Suppressor macrophage treated with lipopolysaccharide for 4 hours (primary cell): ENCODE measurements at places on chromosomes 16 and 17.

- no peak for DNase-seq
Observed at GRCh38 chr16:51172368-51172767, 21.3 kb upstream of the SALL1 start.

DNA sequence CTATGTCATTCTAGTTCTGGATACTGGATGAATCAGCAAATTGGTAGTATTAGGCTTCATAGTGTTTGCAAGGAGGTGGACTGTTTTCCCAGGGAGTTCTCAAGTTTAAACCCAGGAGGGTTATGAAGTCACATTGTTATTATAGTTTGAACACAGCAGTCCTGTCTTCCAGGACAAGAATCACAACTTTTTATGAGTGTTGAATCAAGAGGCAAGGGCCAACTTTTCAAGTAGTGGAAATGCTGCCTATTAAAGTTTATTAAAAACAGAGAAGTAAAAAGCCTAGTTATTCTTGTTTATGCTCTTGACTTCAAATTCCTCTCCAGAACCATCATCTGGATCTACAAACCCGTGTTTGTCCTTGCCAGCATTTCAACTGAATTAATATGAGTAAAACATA, 86.3 kb upstream of the GOT2 start:
- DNase-seq = no peak

GRCh38 chr16:75377729-75378386, 55.4 kb downstream of the CFDP1 start:
- peak; percentile 90 for DNase-seq

GRCh38 chr17:78409191-78409928, 30.9 kb downstream of the PGS1 start:
- no peak for DNase-seq

GRCh38 chr17:61875804-61876203, 12.5 kb upstream of the BRIP1 start:
- no peak for DNase-seq

GRCh38 chr17:79263191-79263590, 188.6 kb downstream of the ENGASE start:
- no peak for DNase-seq

DNA sequence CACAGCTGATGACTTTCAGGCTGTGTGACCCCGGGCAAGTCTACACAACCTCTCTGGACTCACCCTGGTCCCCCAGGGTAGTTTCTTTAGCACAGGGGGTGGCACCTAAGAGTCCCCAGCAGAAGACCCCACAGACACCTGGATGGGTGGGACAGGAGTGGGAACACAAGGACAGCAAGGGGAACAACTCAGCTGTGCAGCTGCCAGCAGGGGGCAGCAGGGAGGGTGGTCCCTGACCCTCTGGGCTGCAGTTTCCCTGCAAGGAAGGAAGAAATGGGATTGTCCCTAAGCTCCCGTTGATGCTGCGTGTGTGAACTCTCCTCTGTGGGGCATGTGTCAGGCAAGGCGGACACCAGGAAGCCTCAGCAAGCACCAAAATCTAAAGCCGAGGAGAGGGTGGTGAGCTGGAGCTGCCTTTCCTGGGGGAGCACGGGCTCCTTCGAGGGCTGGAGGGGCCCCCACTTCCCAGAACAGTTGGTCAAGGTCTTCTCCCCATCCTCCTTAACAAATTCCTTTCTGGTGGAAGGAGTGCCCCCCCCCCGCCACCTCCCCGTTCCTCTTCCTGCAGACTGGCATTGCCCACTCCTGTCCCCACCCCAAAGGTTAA, 24.1 kb upstream of the CDH5 start:
- DNase-seq = peak; percentile 37

GRCh38 chr16:85995541-85996423, 96.8 kb downstream of the IRF8 start:
- DNase-seq = peak; percentile 78

DNA sequence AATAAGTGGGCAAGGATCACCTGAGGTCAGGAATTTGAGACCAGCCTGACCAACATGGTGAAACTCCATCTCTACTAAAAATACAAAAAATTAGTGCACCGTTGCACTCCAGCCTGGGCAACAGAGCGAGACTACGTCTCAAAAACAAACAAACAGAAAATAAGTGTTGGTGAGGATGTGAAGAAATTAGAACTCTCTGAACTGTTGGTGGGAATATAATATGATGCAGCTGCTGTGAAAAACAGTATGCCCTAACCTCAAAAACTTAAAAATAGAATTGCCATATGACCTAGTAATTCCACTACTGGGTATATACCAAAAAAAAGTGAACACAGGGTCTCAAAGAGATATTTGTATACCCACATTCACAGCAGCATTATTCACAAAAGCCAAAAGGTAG, 26.1 kb downstream of the GLG1 start:
- no peak for DNase-seq

GRCh38 chr16:27859020-27859419, 204.5 kb downstream of the GSG1L start:
- no peak for DNase-seq

- no peak for DNase-seq
Observed at GRCh38 chr16:80442779-80443178, 98.0 kb upstream of the DYNLRB2 start.

DNA sequence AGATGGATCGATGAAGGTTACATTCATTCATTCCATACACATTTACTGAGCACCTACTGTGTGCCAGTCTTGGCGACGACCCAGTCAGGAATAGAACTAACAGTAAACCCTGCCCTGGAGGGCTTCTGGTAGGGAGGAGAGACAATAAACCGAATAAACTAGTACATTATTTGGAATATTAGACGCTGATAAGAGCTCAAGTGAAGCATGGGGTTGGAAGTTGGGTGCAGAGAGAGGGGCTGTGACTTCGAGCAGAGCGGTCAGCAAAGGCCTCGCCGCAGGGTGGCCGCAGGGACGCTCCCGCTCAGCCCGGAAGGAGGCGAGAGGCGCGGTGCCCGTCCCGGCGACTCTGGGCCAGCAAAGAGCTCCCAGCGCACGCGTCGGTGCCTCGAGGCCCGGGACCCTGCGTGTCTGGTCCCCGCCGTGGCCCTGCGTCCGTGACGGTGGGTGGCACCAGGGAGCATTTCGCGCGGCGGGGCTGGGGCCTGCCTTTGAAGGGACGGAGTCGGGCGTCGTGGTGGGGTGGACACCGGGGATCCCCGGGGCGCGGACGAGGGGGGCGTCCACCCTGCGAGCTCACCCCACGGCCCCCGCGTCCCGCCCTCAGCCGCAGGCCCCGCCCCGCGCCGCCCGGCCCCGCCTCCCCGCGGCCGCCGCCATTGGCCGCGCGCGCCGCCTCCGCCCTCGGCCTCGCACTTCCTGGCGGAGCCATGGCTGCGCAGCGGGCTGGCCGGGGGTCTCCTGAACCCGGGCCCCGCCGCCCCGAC, at the start of gene KLHL36:
Gene KLHL36 (plus strand): TSS at position 684 of the 767 bp plus-strand sequence. CDS start 2,357 bp downstream, outside the sequence.
- DNase-seq = peak; percentile 69

GRCh38 chr17:74369221-74369620, 1.9 kb downstream of the GPR142 start:
- peak; percentile 69 for DNase-seq

GRCh38 chr17:63387656-63388340, 58.3 kb downstream of the CYB561 start:
- no peak for DNase-seq

- DNase-seq = no peak
Observed at GRCh38 chr17:73140566-73140965, 24.2 kb upstream of the SSTR2 start.

DNA sequence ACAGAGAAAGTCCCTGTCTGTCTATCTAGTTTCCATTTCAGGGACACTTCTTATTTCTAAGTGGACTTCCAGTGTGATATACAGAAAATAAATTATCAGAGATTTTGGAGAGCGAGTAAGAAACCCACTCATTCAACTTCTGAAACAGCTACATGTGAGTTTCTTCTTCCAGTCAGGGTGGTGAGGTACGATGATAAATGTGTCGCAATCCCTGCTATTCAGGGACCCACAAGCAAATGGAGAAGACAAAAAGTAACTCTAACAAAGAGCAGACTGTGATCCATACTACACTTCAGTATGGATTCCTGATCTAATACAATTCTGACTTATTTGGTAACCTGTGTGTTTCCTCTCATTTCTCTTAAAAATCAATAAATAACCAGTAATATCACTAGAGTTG, 16.8 kb downstream of the CNTNAP4 start:
- no peak for DNase-seq

- DNase-seq = peak; percentile 74
Observed at GRCh38 chr17:43766413-43767052, 7.9 kb upstream of the SOST start.

GRCh38 chr17:1447052-1447451, 9.0 kb downstream of the CRK start:
- no peak for DNase-seq

GRCh38 chr17:4822835-4823234, 10.3 kb upstream of the MINK1 start:
- DNase-seq = no peak

DNA sequence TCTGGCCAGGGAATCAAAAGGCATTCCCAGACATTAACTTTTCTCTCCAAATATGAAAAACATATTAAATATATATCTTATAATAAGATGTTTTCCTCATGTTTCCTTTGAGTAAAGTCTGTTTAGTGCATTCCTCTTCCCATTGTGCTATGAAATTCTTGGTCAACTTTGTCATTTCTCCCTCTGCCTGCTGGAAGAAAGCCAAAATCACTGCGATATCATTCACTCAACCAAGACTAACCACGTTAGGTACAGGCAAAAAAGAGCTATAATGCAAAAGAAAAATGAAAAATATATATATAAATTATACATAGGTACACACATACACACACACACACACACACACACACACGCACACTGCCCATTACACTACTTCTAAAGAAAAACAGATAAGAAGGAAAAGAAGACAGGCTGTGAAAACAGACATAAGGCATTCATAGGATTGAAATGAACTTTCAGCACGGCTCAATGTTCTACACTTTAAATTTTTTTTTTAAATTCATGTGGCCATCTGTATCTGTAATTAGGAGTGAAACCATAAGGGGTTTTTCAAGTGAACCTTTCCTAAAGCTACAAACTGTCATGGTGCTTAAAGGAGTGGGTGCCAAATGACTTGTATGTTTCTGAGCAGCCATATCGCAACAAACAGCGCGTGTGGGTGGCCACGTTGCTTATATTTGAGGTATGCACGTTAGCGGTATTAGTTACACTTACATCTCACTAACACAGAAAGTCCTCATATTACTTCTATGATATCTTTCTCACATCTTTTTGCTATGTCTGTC, 71.6 kb upstream of the PSMD7 start:
- no peak for DNase-seq

GRCh38 chr17:39062846-39063680, 88.4 kb downstream of the PLXDC1 start:
- no peak for DNase-seq

GRCh38 chr16:90072442-90073105, 4.6 kb downstream of the PRDM7 start:
- no peak for DNase-seq

DNA sequence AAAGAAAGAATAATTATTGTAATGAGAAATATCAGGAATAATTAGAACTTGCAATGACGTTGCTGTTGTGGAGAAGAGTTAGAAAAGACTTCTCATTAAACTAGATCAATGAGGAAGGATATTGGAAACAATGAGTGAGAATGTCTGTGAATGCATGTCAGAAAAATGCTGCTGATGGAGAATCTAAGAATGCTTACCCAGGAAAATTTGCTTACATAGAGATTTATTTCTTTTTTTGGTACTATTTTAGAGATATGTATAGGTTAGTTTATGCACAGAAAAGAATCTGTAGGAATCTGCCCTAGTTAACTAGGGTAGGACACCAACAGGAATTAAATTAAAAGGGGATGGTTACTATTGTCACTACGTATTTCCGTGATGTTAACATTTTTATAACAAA, 140.2 kb downstream of the USP31 start:
- no peak for DNase-seq

DNA sequence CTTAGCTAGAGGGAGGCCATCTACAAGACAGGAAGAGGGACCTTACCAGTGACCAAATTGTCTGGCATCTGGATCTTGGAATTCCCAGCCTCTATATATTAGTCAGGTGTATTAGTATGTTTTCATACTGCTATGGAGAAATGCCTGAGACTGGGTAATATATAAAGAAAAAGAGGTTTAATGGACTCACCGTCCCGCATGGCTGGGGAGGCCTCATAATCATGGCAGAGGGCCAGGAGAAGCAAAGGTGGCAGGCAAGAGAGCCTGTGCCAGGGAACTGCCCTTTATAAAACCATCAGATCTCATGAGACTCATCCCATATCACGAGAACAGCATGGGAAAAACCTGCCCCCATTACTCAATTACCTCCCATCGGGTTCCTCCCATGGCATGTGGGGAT, 500.2 kb downstream of the SHISA9 start:
- DNase-seq = no peak
